ENCODE measurements at places on chromosomes 4 and X.

DNA sequence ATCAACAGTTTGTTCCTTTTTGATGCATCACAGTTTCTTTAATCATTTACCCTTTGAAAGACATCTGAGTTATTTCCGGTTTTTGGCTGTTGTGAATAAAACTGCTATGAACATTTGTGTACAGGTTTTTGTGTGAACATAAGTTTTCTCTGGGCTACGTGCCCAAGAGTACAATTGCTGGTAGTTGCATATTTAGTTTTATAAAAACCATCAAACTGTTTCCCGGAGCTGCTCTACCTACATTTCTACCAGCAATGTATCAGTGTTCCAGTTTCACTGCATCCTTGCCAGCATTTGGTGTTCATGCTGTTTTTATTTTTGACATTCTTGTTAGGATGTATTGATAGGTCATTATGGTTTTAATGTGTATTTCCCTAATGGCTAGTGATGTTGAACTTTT lies 17.3 kb downstream of the KDM6A start:
- DNase-seq: no peak

- no peak for DNase-seq
Observed at GRCh38 chr4:73859614-73860088, 6.6 kb downstream of the PF4V1 start.

DNA sequence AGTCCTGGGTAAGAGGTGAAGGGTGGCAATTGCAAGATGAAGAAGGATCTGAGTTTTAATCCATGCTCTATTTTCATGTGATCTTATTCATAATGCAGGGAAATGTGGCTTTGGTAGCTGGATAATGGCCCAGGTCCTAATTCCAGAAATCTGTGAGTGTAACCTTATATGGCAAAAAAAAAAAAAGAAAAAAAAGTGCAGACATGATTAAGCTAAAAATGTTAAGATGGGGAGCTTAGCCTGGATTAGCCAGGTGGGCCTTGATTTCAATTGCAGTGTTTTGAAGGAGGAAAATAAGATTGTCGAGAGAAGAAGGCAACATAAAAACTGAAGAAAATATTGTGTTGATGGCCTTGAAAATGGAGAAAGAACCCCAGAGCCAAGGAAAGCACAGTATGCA lies 867.7 kb upstream of the HS3ST1 start:
- no peak for DNase-seq

GRCh38 chr4:59664771-59665170 lies 1535.4 kb upstream of the ADGRL3 start:
- no peak for DNase-seq

- no peak for DNase-seq
Observed at GRCh38 chr4:60366661-60367060, 833.5 kb upstream of the ADGRL3 start.
